ENCODE measurements at places on chromosomes 6 and 20. TPM values are rescaled to one million over a fixed set of nuclear protein-coding genes. Genes with fewer than 3 reads are reported as not detected.
A peak's percentile ranks its signal among the peaks of the same experiment; 100 is the strongest.

The PPP1R16B gene
- 13.0 TPM for total RNA-seq

The PDYN gene
- total RNA-seq = 0.45 TPM

The SLC22A7 gene
- total RNA-seq = 0.36 TPM

The CFAP206 gene
- total RNA-seq = 6.5 TPM

DNA sequence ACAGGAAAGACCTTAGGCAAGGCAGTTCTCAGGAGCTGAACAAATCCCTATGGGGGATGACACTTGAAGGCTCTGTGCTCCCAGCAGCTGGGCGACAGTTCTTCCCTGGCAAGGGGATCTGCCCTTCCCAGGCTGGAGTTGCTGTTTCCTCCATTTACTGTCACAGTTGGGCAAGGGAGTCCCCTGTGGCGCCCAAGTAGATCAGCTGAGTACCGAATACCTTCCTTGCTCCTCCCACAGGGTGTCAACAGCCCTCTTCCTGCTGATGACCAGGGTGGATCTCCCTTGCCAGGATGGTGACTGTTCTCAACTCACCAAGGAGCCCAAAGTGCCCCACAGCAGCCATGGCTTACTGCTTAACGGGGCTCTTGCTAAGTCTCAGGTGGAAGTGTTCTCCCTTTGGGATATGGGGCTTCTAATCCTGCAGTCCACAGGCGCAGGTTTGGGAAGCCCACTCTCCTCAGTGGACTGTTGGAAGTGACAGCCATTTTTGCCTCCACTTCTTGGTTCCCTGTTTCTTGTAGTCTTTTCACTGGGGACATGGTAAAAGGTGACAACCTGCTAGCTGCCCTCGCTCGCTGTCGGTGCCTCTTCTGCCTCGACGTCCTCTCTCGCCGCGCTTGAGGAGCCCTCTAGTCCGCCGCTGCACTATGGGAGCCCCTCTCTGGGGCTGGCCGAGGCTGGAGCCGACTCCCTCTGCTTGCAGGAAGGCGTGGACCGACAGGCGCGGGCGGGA is 5.7 kb upstream of the PSMG4 start:
- no peak for DNase-seq

- no peak for DNase-seq
Observed at GRCh38 chr6:94835264-94835663, 742.1 kb upstream of the MANEA start.

- DNase-seq = no peak
Observed at GRCh38 chr6:139099984-139100383, 34.9 kb upstream of the HECA start.

GRCh38 chr6:159829526-159829925 is 29.4 kb downstream of the PNLDC1 start:
- DNase-seq = no peak

- DNase-seq = no peak
Observed at GRCh38 chr6:140314682-140315081, 940.2 kb upstream of the CITED2 start.

DNA sequence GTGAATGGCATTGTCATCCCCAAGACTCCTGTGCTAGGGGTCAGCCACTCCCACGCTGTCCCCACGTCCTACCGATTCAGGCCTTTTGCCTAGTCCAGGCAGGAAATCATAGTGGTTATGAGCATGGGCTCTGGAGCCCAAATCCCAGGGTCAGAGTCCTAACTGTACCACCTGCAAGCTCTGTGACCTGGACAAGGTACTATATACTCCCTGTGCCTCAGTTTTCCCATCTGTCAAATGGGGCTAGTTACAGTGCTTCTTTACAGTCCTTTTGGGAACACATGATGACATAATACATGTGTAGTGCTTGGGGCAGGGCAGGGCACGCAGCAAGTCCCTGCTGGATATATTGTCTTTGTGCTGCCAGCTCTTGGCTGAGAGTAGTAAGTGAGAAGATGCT is 27.2 kb downstream of the EFCAB8 start:
- no peak for DNase-seq

DNA sequence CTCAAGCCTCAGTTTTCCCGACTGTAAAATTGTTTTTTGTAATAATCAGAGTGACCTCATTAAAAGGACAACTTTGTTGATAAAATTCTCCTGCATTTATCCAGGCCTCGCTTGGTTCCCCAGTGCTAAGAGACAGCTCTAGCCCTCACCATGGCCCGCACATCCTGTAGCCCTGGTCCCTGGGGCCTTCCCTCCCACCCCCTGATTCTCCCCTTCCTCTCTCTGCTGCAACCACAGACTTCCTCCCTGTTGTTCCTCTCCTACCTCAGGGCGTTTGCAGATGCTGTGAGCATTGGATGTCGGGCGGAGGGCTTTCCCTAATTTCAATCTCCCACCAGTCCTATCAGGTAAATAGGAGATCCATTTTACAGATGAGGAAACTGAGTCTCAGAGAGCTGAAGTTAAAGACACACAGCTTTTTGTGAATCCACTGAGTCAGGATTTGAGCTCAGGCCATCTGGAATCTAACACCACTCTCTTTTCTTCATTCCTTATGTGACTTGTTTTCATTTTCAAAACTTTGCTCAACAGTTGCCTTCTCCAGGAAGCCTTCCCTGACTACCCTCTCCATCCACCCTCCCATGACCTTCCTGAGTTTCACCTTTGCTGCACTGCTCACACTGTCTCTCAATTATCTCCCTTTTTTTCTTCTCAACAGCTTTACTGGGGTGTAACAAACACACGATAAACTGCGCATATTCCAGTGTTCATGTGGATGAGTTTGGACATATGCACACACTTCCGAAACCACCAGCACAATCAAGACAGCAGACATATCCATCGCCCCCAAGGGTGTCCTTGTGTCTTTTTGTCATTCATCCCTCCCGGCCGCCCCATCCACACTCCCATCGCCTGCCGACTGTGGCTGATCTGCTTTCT is 107.1 kb downstream of the CEBPB start:
- no peak for DNase-seq

- no peak for DNase-seq
Observed at GRCh38 chr6:4359108-4359730, 223.8 kb upstream of the ECI2 start.

- DNase-seq = peak; percentile 48
Observed at GRCh38 chr20:38751360-38751976, 3.2 kb downstream of the ACTR5 start.

GRCh38 chr6:3805448-3806123 is 43.6 kb upstream of the FAM50B start:
- DNase-seq = no peak

DNA sequence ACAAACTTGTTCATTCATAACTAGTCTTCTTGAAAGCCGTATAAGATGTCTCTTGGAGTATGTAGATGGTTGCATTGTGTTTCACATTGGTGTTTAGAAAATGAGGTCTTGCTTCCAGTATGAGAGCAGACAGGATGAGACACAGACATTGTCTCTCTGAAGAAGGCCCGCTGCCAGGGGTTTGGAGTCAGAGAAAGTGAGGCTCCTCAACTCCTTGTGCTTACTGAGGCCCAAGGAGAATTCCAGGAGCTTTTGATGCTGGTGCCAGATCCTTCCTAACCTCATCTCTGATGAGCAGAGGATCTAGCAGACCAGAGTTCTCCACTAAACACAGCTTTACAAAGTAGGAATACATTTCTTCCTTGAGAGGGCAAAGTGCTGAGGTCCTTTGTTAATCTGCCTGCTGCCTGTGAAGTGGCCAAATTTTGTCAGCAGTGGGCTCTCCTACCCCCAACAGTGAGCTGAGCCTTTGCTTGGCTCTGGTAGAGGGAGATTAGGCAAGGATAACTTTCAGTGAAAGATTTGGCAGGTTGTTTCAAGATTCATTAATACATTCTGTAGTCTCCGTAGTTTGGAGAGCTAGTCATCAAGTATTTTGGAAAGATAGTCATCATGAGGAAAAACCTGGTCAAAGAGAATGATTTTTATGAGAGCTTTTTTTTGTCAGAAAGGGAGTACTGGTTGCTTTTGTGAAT is 9.7 kb downstream of the MAPRE1 start:
- no peak for DNase-seq

DNA sequence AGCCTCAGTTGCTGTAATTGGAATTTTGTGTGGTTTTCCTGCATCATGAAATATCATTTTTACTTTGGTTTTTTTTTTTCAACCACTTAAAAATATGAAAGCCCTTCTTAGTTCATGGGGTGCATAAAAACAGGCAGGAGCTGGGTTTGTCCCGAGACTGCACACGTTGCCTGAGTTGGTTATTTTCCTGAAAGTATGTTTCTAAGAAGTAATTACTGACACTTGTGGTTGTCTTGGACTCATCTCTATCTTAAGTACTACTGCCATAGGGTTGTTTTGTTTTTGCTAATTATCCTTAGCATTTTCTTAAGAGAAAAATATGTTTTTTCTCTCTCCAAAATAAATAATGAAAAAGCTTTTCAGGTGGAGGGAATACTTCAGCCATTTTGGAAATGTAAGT is 40.1 kb downstream of the FAM120B start:
- no peak for DNase-seq

DNA sequence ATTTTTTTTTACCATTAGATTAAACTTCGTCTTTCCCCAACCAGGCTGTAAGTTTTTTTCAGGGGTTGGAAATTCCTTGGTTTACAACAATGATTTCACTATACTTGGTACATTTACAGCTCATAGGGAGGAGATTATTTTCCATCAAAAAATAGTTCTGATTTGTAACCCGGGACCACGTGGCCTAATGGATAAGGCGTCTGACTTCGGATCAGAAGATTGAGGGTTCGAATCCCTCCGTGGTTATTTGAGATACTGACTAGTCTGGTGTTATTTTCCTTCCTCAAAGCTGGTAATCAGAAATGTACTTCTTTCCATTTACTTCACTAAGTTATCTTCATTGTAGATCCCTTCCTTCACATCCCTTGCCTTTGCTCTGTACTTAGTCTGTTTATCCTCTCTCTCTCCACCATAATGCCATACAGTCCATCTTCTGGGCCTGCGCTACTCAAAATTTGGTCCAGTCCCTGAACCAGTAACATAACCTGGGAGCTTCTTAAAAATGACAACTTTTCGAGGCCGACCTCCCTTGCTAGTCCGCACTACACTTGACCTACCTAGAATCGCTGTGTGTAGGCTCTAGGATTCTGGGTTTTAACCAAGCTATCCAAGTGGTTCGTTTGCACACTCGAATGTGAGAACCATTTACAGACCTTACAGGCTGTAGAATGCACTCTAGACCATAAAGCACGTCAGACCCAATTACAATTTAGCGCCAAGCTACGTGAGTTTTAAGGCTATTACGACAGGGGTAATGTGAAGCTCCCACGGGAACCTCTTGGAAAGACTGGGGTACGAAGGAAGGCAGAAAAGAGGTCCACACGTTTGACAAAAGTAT is 42.1 kb upstream of the BTN3A2 start:
- peak; percentile 61 for DNase-seq

Data from cerebellum (tissue), 4 donors.